SHP77 (cell line): ENCODE measurements at places on chromosomes 4 and X.

DNA sequence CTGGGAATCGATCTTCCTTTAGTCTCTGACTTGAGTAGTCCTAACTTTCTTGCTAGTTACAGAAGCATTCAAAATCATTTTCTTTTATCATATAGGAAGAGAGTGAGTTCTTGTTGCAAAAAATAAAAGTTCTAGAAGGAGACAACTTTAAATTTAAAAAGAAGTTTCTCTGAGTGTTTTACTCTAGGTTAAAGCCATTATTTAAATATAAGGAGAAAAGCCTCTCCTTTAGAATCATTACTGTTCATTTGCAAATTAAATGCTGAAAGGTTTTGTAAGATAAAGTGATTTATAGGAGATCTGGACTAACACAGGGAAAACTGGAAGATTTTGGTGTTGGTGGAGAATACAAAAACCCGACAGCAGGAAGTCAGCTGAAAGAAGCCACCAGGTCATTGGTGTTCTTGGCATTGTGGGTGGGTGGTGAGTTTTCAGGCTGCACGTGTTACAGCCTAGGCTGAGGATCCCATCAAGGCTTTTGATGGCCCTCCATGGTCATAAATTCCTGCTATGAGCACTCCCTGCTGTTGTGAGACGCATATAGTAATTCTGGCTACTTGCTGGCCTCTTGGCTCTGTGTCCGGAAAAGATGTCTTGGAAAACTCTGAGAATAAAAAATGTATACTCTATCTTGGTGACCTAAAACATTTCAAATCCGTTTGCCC, 81.6 kb downstream of the GPAT3 start:
- DNase-seq: no peak

DNA sequence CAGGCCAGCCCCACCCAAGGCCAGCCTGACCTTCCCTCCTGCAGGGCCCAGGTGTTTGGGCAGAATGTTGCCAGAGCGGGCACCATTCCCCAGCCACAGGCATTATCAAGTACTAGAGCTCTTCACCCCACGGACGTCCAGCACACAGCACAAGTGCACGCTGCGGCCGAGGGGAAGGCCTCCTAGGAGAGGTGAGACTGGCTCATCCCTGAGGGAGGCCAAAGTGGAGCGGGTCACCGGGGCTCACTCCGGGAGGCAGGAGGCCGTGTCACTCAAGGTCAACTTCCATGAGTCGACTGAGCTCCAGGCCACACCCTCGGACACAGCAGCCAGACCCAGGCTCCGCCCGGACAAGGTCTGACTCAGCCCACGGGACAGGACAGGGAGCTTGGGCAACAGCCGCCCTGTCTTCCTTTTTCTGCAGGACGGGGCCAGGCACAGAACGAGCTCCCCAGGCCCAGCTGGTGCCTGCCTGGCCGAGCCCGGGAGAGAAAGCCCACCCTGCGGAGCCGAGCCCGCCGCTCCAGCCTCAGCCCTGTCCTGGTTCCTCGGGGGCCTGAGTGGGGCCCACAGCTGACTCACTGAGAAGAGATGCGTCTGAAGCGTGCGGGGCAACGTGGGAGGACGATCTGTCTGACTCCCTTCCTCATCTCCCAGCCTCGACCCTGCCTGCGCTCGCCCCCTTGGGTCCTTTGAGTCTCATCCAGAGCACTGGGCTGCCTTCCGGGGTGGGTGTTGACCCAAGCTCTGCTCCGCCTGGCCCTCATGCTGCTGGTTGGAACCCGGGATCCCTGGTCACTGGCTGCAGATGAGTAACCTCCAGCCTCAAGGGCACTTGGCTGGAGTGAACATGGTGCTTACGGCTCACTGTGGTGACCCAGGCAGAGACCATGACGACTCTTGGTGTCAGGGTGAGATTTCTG, 1.6 kb downstream of the SLC49A3 start:
- no peak for DNase-seq

- DNase-seq: no peak
These were observed 25.5 kb downstream of the BCOR start for GRCh38 chrX:40072246-40072645.

DNA sequence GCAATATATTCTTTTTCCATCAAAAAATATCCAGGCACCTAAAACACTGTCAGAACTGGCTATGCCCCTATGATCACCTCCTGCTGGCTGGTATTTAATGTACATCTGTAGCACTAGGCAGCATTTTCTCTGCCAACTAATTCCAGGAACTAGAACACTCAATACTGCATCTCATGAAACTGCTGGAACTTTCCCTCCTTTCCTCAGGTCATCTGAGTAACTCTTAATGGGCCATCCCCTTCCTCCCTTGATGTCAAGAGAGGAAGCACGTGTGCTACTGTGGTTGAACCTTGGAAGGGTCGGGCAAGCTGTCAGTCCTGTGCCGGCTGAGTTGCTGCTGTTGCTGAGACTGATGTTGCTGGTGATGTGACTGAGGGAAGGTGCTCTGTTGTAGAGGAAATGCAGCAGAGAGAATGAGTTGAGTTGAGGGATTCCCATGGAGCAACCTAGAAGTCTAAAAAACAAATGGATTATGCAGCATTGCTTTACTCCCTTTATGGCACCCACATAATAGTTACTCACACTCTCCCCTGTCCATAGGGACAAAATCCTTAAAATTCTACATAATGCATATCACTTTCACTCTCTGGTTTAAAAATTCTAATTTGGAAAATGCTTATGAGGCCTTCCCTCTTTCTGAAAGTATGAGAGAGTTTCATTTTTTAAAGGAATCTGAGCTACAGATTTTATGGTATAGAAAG, 39.5 kb downstream of the TMEM165 start:
- no peak for DNase-seq

DNA sequence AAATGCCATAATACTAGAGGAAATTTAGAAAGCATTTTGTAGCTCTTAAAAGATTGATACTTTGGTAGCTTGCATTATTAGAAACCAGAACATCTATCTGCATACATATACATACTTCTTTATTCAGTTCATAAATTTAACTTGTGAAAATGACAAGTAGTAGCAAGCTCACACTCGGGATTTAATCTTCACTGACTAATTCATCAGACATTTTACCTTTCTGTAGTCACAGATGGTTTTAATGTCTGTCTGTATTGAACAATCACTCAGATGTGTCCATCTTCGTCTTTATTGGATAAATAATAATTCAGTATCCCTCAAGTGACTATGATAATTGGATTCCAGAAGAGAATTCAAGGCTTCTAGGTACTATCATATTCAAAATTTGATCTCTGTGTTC, 232.3 kb downstream of the TENM3 start:
- no peak for DNase-seq

- DNase-seq: no peak
These were observed 120.5 kb downstream of the ENPP6 start for GRCh38 chr4:184097241-184097605.

DNA sequence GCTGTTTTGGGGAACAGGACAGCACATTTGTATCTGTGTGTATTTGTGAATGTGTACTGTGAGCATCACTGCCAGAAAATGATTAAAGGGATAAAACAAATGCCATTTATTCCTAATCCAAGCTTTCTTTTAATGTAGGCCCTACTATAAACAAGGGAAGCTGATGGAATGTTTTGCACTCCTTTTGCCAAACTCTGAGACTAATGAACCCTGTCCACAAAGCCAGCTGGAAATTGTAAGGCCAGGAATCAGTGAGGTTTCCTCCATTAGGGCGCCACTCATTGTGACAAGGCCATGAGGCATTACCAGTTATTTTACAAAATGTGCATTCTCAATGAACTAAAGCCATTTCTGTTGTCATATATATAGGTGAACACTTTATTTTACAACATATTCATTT, 163.0 kb upstream of the NAP1L5 start:
- DNase-seq: no peak

GRCh38 chr4:115310641-115311040, 197.2 kb upstream of the NDST4 start:
- DNase-seq: no peak

- DNase-seq: no peak
These were observed 46.9 kb downstream of the GYPE start for GRCh38 chr4:143858456-143858855.

DNA sequence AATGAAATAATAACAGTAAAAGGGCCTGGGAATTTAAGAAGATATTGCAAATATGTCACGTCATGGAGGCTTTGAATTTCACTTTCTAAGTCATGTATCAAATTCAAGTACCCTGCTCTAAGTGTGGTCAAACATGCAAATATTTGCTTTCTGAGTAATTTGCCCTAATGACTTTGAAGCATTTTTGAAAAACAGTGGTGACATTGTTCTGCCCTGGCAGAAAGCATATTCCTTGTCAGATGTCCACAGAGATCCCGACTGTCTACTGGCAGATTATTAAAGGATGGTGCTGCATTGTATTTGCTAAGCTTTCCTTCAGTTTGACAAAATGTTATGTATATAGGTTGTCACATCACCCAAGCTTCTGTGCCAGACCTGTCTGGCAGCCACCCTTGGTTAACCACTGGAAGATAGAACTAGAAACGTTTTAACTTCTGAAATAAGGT, 92.5 kb downstream of the ANK2 start:
- DNase-seq: peak; percentile 46

DNA sequence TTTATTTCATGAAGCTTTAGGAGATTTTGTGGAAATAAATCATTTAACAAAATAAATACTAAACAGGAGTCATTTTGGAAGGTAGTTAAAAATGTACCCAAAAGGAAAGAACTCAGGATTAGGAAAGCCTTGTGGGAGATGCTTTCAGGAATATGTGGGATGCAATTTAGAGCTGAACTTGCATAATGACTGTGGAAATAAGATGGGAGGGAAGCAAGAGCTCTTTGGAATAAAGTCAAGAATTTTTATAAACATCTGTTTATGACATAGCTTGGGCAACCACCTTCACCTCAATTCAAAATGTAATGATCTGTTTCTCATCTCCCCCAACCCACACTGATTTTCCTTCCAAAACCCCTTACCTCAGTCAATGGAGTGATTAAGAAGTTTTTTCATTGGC, 623.8 kb downstream of the FAT4 start:
- DNase-seq: no peak

GRCh38 chr4:2939383-2940243, 23.6 kb downstream of the NOP14 start:
- no peak for DNase-seq

GRCh38 chr4:140326395-140326993, 47.0 kb upstream of the SCOC start:
- DNase-seq: peak; percentile 3

- no peak for DNase-seq
These were observed 772 bp downstream of the CYP4V2 start for GRCh38 chr4:186192066-186192612.

DNA sequence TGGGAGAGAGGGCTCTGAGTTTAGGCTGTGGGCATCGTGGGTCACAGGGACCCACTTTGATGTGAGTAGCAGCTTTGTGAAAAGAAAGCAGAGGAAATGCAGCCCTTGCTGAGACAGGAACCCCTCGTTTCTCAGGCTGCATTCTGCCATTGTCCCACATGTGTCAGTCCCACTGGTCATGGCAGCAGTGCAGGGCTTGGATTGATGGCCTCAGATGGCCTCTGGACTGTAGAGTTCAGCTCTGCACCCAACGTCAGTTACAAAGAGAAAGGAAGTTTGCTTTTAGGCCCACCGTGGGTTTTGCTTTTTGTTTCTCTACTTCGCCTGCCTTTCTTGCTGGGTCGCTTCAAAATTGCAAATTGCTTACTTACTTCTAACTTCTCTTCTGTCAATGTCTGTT, 248.3 kb upstream of the KLF3 start:
- DNase-seq: no peak

GRCh38 chr4:2267320-2267811, 5.5 kb upstream of the MXD4 start:
- no peak for DNase-seq

DNA sequence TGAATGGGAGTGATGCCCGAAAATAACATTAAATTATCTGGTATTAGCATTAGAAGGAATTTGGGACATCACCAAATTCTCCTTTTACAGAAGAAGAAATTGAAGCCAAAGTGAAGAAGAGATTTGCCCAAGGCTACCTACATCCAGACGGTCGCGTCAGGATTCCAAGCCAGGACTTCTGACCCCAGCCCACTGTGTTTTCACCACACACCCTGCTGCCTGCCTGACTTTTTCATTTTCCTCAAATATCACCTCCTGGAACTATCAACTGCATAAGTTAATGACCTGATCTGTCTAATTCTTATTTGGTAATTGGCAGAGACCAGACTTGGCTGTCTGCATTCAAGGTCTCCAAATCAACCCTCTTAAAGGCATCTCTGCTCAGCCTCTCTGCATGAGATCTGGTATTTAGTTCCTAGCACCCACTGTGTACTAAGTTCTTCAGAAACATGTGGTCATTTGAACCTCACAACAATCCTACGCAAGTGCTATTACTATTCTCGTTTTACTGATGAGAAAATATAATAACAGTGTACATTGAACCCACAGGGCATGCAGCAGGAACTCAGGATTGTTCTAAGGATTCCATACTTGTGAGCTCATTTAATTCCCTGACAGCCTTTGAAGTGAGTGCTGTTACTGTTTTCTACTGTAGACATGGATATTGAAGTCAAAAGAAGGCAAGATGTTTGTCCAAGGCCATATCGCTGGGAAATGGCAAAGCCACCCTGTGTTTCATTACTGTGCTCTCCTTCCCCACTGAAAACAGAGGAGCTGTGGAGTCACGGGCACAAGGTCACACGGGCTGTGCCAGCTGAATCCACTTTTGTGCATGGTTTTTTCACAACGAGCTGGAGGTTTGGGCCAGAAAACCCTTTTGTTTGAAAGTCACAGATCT, 195.2 kb upstream of the C1QTNF7 start:
- DNase-seq: no peak

DNA sequence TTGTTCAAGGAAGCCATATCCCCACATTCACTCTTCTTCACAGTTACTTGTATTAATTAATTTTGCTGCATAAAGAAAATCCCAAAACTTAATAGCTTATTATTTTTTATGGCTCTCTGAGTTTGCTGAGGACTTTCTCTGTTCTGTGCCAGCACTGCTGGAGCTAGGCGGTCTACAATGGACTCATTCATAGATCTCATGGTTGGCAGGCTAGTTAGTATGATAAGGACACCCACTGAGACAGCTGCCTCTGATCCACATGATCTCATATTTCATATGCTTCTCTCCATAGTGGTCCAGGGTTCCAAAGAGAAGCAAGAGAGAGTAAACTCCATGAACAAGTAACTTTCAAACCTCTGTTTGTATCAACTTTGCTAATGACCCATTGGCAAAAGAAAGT, 170.2 kb downstream of the ADGRA3 start:
- no peak for DNase-seq

DNA sequence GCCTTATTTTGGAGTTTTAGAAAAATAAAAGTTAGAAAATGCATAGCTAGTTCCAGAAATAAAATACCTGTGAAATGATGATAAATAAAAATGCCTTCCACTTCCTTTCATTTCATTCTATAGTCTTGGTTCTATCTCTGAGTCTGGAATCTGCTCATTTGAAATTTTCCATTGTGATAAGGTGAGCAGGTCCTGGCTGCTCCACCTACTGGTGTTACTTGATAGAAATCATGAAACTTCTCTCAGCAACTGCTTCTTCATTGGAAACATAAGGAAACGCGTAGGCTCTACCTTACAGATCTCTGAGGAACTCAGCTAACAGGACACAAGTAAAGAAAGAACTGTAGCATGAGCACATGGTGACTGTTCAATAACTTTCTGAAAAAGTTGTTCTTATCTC, 141.8 kb downstream of the DCHS2 start:
- DNase-seq: no peak
